ENCODE measurements at places on chromosomes 1 and 21. TPM values are rescaled to one million over a fixed set of nuclear protein-coding genes. Genes with fewer than 3 reads are reported as not detected.

Gene COA7
- polyA plus RNA-seq: 14.4 TPM

Gene CACNA1S
- not detected for polyA plus RNA-seq

Gene HEYL
- polyA plus RNA-seq: 0.50 TPM

DNA sequence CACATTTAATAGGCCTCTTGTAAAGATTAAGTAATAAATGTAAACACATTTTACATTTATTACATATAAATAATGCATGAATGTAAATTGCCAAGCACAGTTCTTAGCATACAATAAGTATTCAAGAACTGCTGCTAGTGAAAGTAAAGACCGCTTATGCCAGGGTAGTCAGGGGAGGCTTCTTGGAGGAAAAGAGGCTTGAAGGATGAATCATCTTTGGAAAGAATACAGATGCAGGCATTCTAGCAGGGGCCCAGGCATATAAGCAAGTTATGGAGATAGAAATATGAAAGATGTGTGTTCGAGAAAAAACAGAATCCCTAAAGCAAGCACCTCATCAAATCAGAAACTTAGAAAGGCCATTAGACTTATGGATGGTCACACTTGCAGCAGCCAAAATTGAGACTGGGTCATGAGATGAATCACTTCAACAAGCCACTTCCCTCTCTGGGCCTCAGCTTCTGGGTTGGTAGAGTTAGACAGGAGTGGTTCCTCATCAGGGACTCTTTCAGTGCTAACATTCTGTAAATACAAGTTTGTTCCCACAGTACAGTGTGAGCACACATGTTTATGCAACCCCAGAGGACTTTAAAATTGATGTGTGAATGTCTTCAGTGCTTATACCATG lies 79.8 kb upstream of the ROR1 start:
- no peak for DNase-seq

DNA sequence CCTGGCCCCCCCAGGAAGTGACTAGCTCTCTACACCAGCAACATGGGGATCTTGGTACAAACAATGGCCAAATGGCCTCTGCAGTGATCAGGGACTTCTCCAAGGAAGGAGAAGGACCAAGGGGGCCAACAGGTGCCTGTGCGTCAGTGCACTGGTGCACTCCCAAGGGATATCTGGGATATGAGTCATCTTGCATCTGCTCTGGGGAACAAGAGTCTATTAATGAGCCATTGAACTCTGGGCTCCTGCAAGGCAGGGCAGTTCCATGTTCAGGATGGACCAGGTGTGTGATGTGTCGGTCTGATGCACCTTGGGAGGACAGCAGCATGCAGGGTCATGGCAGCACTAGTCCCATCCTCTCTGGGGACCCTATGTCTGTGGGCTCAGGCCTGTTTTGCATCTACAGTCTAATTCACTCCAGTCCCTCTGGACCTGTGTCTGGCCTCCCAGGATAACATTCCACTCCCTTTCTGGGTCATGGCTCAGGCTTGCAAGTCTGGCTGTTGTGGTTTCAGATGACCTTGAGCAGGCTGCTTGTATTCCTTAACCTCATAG lies 125.3 kb downstream of the TRABD2B start:
- DNase-seq: no peak

Measured in BJ (cell line).